ENCODE measurements at places on chromosomes 2 and 18.

DNA sequence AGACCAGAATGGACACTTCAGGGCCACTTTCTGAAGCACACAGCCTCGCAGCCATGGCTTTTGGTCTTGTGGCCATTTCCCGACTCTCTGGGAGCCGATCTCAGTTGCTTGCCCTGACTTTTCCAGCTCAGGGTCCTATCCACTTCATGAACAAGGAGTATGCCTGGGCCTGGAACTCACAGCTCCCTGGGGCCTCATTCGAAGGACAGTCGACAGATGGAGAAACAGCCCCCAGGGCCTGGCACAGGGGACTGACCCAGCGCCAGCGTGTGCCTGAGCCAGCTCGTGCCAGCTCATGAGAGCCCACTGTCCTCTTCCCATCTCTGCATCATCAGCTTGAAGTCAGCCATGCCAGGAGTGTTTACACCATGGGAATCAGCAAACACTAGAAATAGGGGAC is 134.6 kb upstream of the GPC1 start:
- DNase-seq: no peak

GRCh38 chr2:78315368-78315767 is 710.1 kb upstream of the REG3G start:
- DNase-seq: no peak

GRCh38 chr2:112121682-112122254 is 16.4 kb upstream of the FBLN7 start:
- DNase-seq: no peak

- DNase-seq: no peak
These were observed 2186.3 kb upstream of the CELF4 start for GRCh38 chr18:39751921-39752320.

DNA sequence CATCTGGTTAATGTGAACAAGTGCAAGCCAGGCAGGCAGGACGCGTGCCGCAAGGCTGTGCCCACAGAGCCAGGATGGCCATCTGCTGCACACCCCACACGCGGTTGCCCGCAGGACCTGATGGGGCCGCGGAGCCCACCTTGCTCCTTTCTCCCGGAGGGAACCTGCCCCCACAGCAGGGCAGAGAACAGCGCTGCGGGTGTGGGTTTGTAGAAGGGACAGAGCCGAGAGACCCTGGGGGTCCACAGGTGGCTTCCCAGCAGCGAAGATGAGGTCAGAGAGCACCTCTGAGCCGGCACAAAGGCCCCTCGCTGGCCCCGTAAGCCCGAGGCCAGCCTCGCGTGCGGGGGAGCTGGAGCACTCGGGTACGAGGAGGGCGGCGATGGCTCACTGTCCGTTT is 460.8 kb upstream of the SALL3 start:
- DNase-seq: peak; percentile 37

GRCh38 chr2:162333968-162334367 is 10.0 kb upstream of the GCA start:
- DNase-seq: no peak

- DNase-seq: no peak
These were observed 17.1 kb upstream of the TAF1B start for GRCh38 chr2:9826208-9826607.

GRCh38 chr2:8628179-8628865 is 53.5 kb upstream of the ID2 start:
- DNase-seq: peak; percentile 26

DNA sequence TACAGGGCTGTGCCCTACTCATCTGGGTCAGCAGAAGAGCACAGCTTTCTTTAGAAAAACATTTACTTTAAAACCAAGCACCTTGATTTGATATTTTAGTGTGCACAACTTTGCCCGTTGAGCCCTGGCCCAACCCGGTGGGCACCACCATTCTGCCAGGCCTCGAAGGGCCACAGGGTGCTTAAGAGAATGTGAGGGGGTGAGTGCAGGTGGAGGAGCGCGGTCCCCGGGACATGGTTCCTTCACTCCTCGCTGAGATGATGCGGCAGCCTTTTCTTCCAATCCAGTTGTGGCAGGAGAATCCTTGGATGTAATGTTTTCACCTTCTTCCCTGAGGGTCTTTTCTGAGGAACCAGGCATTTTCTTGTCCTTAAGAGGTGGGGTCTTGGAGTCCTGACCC is 119.0 kb downstream of the RPIA start:
- no peak for DNase-seq

- DNase-seq: no peak
These were observed 60.5 kb downstream of the RIT2 start for GRCh38 chr18:43054815-43055519.
